ENCODE measurements at places on chromosomes 7 and 10. TPM values are rescaled to one million over a fixed set of nuclear protein-coding genes. Genes with fewer than 3 reads are reported as not detected.

The KCNH2 gene
- total RNA-seq: 0.30 TPM

The FOXI2 gene
- not detected for total RNA-seq

DNA sequence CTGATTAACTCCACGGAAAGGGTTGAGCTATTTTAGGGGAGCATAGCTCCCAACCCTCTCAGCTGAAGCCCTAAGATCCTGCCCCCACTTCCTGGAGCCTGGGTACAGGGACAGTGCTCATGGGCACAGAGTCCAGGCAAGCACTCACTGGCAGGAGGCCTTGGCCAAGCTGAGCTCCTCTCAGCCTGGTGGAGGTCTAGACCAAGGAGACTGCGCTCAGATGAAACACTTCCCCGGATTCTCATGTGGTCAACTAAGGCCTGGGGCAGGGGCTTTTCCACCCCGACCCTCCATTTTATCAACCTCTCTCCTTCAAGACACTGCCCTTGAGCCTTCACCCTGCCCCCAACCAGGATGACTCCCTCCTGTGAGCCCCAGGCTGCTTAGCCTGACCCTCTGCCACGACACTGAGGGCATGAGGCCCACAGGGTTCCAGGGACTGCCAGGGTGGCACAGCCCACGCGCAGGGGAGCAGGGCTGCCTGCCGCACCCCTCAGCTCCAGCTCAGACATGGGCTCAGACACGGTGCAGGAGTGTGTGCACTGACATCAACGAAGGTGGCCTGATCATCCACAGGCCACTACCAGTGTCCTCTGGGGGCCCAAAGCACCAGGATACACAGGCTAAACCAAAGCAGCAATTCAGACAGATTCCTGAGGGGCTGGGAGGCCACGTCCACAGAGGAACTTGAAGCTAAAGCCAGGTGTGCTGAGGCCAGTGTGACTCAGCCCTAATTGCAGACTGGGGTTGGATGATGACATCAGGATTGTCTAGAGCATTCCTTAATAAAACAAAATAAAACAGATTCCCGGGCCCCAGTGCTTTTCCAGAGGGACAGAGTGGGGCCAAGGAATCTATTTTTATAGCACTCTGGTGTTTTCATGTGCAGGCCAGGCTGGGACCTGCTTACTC, 18.8 kb downstream of the CHAT start:
- no peak for DNase-seq

GRCh38 chr7:101527844-101528667, 101.0 kb downstream of the MYL10 start:
- DNase-seq: no peak

- DNase-seq: no peak
Measured at GRCh38 chr7:140676306-140676705, 3.6 kb downstream of the ADCK2 start.

All from activated CD4-positive, alpha-beta T cell treated with anti-CD3 and anti-CD28 coated beads, Interleukin-2, amount 10 ng/mL, durations not matched to agents 7 days and 5 days (primary cell).